Type B pancreatic cell (in vitro differentiated cells): ENCODE measurements at places on chromosomes 13 and 19. TPM values are rescaled to one million over a fixed set of nuclear protein-coding genes. Genes with fewer than 3 reads are reported as not detected.
A peak's percentile ranks its signal among the peaks of the same experiment; 100 is the strongest.

DNA sequence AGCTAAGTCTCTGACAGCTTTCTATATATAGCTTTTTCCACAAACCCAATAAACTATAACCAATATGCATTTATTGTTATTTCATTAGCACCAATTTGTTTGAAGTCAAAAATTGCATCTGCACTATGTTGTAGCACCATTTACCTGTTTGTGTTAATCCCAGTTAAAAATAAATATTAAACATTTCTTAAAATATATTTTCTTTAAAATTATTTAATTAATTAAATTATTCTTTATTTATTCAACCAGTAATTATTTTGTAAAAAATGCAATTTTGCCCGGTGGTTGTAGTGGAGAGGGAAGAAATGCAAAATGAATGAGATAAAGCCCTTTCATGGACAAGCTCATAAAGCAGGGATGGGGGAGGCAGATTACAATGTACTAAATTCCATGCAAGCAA lies 1257.9 kb downstream of the PCDH17 start:
- DNase-seq = no peak

DNA sequence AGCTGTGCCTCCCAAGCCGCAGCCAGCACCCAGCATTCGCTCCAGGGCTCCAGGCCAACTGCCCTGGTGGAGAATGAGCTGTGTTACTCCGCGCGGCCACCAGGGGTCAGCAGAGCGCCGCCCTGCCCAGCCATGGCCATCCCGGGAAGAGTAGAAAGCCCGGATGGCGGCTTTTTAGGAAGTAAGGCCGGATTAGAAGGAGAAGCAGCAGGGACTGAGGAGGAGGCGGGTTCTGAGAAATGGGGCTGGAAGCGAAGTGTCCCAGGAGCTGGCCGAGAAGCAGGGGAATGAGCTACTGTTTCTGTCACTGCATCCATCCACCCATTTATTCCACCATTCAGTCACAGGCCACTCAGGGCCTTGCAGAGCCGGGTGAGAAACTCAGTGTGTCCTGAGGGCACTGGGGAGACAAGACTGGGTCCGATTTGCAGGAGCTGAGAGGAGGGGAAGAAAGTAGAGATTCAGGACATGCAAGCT lies 6.6 kb upstream of the NPAS1 start:
- peak; percentile 87 for DNase-seq

GRCh38 chr19:3979289-3979673 lies 6.0 kb downstream of the EEF2 start:
- DNase-seq = no peak

- DNase-seq = no peak
These were observed 10.4 kb downstream of the TLE6 start for GRCh38 chr19:2987797-2988196.

- no peak for DNase-seq
These were observed 5.9 kb downstream of the LAMP1 start for GRCh38 chr13:113302986-113303385.

DNA sequence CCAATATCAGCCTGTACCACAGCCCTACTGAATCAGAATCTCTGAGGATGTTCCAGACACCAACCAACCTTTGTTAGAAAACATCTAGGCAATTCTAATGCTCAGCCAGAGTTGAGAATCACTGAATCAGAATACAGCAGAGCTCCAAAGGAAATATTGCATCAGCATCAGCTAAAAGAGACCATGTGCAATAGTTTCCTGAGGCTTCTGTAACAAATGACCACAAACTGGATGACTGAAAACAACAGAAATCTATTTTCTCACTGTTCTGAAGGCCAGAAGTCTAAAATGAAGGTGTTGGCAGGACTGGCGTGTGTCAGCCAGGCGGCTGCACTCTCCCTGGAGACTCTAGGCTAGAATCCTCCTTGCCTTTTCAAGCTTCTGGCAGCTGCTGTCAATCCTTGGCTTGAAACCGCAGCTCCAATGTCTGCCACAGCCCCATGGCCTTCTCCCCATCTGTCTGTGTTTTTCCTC lies 1.2 kb upstream of the DCT start:
- no peak for DNase-seq

DNA sequence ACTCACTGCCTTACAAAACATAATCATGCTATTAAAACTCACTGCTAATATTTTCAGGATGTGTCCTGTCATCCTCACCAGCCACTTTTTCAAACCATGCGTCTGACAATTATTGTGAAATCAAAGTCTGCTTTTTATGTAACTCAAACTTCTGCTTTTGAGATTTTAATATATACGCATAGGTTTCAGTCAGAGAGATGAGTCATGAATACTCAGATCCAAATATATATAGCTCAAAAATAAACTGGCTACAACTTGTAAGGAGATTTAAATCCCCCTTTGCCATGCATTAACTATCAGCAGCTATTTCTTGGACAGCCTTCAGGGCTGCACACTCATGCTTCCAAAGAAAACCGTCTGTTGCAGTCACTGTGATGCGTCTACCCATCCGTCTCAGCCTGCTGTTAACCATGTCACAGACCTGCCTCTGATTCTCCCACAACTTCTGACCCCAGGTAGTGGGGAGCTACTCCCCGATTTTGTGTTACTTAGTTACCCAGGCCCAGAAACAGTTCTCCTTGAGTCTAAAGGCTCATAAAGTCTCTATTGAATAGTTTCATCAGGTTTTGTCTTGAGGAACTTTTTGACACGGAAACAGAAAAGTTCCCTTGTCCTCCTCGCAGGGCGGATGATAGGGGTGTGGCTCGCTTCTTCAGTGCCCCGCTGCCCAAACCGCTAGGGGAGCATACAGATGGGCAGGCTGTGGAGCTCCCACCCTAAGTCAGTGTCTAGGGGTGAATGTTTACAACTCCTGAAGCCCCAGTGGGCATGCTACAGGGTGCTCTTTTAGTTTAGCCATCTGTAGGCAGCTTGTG lies 33.8 kb upstream of the SGCG start:
- no peak for DNase-seq

- no peak for DNase-seq
These were observed 59.5 kb upstream of the CYSLTR2 start for GRCh38 chr13:48594096-48594815.

GRCh38 chr13:43307221-43307920 lies 284.0 kb downstream of the DNAJC15 start:
- no peak for DNase-seq

DNA sequence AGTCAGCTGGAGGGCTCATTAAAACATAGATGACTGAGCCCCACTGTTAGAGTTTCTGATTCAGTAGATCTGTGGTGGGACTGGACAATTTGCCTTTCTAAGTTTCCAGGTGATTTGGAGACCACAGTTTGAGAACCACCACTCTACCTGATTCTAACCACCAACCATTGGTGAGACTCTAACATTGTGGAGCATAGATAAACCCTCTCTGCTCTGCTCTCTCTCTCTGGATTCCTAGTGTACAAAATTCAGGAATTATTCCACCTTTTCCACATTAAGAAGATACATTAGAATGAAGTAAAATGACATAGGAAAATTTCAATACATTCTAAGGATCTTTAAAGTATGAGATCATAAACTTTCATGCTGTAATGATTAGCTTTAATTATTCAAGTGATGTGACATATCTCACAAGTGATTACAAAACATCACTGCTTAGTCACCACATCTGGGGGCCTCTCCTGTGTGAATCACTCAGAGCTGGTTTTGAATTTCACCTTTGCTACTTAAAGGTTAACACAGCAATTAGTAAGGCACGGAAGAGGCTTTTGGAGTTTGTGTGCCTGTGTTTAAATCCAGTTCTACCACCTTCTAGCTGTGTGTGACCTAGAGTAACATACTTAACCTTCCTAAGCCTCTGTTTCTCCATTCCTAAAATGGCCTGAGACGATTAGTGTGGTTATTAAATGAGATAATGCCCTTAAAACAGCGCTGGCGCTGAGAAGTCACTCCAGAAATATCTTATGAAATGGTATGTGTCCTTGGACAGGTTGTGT lies 78.5 kb upstream of the NBEA start:
- DNase-seq = no peak

- DNase-seq = no peak
These were observed 8.3 kb upstream of the OXGR1 start for GRCh38 chr13:97002581-97002980.

DNA sequence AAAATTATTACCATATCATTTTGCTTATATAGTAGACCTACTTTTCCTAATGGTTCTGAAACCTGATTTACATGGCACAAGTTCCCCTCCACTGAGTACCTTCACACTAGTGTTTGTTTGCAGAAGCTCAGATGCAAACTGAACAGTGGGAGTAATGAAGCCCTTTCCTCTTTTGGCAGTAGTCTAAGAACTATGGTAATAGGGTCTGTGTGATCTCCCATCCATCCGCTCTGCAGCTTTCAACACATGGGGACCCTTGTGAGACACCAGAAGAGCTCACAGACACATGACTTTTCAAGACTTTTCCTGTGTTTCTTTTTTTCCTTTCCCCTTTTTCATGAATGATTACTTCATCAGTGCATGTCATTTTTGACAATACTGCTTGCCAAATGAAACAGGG lies 336.0 kb downstream of the ATP8A2 start:
- DNase-seq = no peak

GRCh38 chr13:31184981-31185645 lies 14.7 kb upstream of the B3GLCT start:
- DNase-seq = no peak

DNA sequence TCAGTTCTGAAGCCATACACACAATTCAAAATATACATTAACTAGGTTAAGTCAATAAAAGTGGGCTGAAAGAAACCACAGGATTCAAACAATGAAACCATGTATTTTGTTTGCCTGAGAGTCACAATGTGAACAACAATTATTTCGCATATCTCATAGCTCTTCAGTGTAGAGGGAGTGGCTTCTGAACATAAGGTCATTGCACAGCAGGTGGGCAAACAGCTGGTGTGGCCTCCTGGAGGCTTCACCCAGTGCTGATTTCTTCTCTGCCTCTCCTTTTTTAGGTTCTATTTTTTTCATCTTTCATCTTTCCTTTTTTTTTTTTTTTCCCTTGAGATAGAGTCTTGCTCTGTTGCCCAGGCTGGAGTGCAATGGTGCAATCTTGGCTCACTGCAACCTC lies 40.4 kb upstream of the ZNF254 start:
- DNase-seq = no peak

- DNase-seq = no peak
These were observed 163.0 kb downstream of the FGF9 start for GRCh38 chr13:21833921-21834320.

- DNase-seq = no peak
These were observed 49.1 kb downstream of the SAE1 start for GRCh38 chr19:47179653-47180310.

DNA sequence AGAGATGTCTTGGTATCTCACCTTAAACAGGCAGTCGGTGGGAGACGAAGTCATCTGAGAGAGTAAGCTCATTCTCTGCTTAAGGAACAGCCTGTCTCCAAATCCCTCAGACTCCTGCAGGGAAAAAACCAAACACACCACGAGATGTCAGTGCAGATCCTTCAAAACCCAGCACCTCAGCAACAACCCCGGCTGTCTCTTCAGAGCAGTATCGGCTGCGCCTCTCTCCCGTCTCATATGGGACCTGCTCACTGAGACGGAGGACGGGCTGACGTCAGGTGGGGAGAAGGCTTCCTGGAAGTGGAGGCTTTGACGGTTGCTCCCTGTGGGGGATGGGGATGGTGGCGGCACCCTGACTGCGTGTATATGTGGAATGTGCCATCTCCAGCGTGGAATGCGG lies 43.6 kb downstream of the ANKRD27 start:
- DNase-seq = no peak

- DNase-seq = peak; percentile 92
These were observed at the start of gene ZNF225 for GRCh38 chr19:44113138-44113783. Gene ZNF225, plus strand, starts transcription at chr19:44113399. Its CDS starts 2,429 bp downstream, at chr19:44115828.

- no peak for DNase-seq
These were observed 105.2 kb upstream of the SPACA7 start for GRCh38 chr13:112270951-112271350.

DNA sequence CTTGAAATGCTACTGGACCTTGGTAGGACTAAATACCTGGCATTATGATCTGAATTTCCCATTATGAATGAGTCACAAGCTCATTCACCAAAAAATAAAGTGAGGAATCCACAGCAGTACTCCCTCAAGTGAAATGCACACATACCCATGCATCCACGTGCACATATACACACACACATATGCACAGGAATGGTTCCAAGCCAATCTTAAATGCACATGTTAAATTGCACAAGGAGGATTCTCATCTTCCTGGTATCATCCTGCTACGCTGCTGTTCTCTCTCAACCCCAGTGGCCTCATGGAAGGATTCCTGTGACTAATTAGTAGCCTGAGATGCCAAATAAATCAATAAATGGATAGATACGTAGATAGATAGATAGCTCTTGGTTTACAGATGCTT lies 132.1 kb upstream of the KLF12 start:
- no peak for DNase-seq

DNA sequence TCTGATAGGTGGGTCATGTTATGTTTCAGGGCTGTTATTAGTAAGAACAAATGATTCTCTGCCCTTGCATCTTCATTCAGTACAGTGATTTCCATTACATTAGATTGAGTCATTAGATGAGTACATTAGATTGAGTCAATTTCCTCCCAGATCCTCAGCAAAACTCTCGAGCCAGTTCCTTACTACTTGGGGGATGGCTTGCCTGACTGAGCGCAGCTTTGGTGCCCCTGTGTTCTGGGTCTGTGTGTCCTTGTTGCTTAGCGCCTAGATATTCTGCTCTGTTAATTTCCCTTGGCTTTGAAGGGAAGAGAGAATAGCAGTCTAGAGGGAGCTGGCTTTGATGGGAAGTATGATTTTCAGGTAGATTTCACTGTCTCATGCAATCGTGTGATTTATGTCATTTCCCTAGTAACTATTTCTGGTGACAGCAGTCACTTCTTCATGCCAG lies 19.1 kb upstream of the SCEL start:
- no peak for DNase-seq

DNA sequence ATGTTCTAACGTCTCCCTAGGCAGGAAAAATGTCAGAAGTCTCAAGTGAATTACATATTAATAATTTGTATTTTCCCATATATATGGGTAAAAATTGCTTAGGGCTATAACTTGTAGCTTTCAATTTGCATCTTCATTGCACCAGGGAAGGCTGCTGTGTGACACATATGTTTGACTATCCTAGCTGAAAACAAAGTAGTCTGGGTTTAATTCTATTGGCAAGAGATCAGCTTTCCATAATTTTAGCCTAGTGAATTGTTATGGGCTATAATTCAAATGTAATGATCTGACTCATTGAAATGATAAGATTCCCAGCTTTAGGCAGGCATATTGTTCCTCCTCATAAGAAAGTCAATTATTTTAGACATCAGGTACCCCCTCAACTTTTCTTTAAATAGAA lies 553.1 kb downstream of the DCT start:
- DNase-seq = no peak

CACNG6 gene
- total RNA-seq = 0.27 and 0.98 TPM in 2 replicates

PLIN4 gene
- total RNA-seq = 0.48 TPM in 2 replicates

IRS2 gene
- total RNA-seq = 19.4 and 30.1 TPM in 2 replicates

ATP8A2 gene
- 13.8 and 55.2 TPM in 2 replicates for total RNA-seq

DNAAF3 gene
- total RNA-seq = 5.9 and 12.2 TPM in 2 replicates

CYP2A7 gene
- total RNA-seq = not detected in 2 replicates

OLFM2 gene
- total RNA-seq = 33.1 and 38.6 TPM in 2 replicates

C3 gene
- total RNA-seq = 8.2 and 14.2 TPM in 2 replicates

COL4A1 gene
- total RNA-seq = 20.4 and 83.6 TPM in 2 replicates

SKA3 gene
- 7.6 and 20.5 TPM in 2 replicates for total RNA-seq

C13orf42 gene
- total RNA-seq = not detected in 2 replicates
